ENCODE measurements at places on chromosomes 7 and 10.

GRCh38 chr10:124204726-124205125 lies 111.3 kb upstream of the CHST15 start:
- DNase-seq = no peak

GRCh38 chr7:66140924-66141323 lies 26.3 kb downstream of the CRCP start:
- no peak for DNase-seq

DNA sequence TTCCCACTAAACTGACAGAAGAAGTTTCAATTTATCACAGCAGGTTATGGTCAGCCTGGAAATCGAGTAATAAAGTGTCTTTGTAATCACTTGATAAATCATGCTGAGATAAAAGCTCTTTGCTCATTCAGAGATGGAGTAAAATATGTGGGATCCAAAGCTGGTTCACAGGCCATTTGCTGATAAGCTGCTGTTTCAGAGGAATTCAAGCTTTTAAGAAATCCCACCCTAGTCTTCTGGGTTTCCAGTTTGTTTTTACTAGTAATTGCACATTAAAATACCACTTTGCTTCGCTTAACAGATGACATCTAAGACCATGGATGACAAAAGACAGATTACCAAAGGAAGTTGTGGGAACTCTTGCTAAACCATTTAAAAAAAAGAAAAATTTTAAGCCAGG lies 37.4 kb upstream of the CDK6 start:
- DNase-seq = no peak

DNA sequence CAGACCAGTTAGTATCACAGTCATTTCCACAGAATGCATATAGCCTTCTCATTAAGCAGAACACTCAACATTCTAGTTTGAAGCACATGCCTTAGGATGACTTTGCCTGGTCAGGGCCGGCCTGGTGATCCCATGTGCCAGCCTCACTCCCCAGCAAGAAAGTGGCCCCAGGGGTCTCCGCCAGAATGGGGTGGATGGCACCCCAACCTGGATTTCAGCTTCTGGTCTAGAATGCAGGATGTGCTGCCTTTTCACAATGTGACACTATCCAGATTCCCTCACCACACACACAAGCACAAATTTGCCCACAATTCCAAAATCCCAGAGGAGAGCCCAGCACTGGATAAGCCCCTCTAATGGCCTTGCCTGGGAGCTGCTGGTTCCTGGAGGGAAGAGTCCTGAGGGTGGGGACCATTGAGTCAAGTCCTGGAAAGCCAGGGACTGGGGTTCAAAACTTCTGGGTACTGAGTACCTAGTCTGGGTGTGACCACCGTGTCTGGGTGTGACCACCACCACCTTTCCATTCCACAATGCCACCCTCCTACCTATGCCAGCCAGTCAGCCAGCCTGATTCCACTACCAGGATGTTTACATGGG lies 41.5 kb upstream of the GPAM start:
- DNase-seq = no peak

DNA sequence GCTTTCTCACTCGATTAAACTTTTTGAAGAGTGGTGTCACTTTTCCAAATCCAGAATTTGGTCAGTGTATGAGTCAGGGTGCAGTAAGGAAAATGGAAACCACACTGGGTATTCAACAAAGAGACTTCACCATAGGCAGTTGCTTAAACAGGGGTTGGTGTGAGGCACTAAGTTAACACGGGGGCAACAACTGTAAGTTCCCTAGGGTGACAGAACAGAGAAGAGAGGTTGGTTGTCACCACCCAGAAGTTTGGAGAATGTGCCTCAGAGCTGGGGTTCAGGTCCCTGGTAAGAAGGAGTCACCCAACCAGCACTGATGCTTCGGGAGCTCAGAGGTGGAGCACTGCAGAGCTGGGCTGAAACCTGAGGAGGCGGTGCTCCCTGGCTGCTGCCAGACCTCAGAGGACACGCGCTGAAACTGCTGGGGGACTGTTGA lies 170.4 kb downstream of the ARID5B start:
- DNase-seq = no peak

DNA sequence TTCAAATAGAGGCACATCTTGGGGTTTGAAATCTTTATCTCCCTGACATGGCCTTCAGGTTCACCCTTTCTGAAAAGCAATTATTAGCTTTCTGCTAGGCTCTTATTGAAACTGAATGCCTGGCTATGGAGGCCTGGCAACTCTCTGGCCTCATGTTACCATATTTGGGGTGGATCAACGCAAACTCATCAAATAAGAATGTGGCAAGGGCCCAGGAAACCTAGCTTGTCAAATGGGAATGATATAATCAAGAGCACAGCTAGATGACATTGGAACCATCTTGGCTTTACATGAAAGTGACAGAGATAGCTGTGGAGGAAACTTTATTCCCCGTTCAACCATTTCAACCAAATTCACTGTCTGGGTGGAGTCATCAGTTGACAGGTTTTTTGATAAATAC lies 202.8 kb upstream of the SMIM30 start:
- DNase-seq = no peak

DNA sequence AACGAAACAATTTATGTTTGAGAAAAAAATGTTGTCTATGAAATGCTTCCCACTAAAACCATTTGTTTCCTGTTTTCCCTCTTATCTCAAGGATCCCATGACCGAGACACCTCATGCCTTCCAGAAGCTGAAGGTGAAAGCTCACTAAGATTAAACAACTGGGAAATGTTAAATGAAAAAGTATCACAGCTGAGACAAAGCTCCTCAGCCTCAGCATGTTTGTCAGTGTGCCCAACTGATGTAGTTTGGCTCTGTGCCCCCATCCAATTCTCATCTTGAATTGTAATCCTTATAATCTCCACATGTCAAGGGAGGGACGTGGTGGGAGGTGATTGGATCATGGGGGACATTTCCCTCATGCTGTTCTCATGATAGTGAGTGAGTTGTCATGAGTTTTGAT lies 327.3 kb downstream of the HTR7 start:
- peak; percentile 14 for DNase-seq

GRCh38 chr7:36075561-36075960 lies 77.5 kb upstream of the EEPD1 start:
- DNase-seq = no peak

DNA sequence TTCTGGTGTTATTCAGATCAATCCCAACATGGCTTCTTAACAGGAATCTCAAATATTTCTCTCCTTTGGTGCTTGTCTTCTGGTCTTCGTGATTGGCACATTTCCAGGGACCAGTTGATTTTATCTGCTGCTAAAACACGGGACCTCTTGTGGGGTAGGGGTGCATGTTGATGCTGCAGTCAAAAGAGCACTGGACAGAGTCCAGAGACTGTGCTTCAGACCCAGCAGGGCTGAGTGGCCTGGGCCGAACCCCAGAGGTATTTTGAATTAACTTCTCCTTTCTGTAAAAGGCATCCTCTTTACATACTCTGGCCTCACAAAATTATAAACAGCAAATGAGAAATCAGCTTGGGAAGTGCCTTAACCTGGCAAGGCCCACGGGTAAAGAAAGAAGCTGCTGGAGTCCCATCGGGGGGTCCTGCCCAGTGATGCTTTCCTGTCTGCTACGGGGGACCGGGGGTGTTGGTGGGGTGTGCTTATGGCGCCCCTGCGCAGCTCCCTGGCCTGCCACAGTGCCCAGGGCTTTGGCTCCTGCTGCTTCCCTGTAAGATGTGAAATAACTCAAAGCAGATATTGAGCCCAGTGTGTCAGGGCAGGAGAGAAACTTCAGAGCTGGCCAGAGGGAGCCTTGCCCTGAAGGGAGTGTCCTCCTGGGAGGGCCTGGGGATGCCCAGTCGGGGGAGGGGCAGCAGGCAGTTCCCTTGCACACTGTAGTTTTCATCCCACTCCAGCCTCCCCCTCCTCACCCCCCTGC lies 230.5 kb downstream of the TCF7L2 start:
- no peak for DNase-seq

DNA sequence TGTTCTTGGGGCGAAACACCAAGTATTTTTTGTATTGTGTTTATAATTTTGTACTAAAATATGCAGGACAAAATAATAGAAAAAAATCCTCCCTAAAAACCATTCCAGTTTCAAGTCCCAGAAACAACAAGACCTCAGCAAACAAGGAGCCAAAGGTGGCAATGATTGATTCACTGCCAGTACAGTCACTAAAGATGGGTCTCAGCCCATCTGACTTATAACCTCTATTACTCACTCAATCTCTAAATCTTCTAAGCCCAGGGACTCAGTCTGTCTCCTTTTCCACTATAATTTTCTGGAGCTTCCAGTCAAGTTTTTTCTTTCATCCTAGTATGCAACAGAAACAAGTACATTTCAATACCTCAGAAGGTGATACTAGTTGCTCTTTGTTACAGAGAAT lies 33.3 kb downstream of the SNX13 start:
- DNase-seq = no peak

GRCh38 chr7:142739923-142740492 lies 9.3 kb upstream of the PRSS1 start:
- DNase-seq = no peak

- DNase-seq = no peak
Observed at GRCh38 chr10:49463605-49464004, 67.7 kb upstream of the DRGX start.
